ENCODE measurements at places on chromosomes 11 and 22.

DNA sequence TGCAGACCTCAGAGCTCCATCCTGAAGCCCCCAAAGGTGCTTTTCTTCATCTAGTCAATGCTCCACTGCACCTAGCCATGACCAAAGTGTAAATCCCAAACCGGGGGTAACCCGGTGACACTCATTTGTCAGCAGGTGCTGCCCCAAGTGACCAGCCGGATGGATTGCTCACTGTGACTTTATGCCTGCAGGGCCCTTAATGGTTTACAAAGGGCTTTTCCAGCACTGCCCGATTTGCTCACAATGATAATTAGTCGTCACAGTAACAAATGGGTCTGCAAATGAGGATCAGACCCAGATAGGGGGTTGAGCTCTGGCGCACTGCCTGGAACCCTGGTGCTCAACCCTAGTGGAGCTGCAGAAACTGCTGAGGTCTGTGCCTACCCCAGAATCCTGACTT, 45.7 kb upstream of the CD5 start:
- peak; percentile 25 for DNase-seq

GRCh38 chr11:96306933-96307775, 35.8 kb downstream of the MAML2 start:
- DNase-seq, result no peak

- DNase-seq, result peak; percentile 26
These were observed 139.5 kb downstream of the COMMD9 start for GRCh38 chr11:36149538-36150242.

- no peak for DNase-seq
These were observed 369.6 kb upstream of the CADM1 start for GRCh38 chr11:115873813-115874212.

GRCh38 chr11:64401775-64402174, 42.8 kb downstream of the RPS6KA4 start:
- no peak for DNase-seq

DNA sequence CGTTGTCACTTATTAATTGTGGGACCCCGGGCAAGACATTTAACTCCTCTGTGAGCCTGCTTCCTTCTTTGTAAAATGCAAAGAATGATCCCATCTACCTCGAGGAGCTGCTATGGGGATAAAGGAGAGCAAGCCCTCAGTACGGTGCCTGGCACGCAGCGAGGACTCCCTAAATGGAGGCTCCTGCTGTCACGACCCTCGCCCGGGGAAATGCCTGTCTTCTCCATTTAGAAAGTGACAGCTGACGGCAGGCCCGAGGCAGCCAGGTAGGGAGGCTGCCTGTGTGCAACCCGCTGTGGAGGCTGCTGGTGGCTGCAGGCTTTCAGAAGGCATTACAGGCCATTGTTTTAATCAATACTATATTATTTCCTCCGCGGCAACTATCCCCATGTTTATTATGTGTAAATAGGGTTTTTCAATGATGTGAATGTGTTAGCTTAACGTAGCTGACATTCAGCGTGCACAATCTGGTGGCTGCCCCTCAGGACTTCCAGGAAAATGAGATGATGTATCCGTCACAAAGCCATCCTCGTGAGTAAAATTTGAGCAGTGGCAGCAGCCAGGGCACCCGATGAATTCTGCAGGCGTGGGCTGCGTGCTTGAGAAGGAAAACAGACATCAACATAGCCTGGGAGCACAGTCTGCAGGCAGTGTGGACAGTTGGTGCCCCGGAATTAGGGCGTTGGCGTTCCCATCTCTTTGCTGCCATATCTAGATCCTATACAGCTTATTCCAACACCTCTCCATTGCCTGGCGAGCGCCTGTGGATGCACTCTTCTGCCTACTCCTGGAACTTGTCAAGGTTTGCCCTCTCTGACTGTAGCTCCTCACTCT, 228.3 kb downstream of the ST3GAL4 start:
- DNase-seq, result no peak

GRCh38 chr11:109606256-109606655, 184.3 kb downstream of the C11orf87 start:
- no peak for DNase-seq

- DNase-seq, result no peak
These were observed 49.9 kb downstream of the WNT7B start for GRCh38 chr22:45927059-45927458.

GRCh38 chr11:133064961-133065360, 467.3 kb downstream of the OPCML start:
- no peak for DNase-seq

DNA sequence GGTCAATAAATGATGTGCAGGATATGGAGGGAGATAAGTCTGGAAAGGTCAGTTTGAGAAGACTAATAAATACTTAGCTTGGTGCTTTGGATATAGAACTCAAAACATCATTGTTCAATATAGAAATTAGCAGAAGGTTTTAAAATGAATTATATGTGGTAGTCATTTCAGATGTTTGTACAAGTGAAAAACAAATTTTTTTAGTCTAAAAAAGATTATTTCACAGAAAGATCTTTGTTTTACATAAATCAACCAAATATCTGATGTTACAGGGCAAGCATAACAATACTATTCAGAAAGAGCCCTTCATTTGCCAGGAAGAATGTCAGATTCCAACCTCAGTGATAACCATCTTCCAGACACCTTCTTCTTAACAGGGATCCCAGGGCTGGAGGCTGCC, at the start of gene OR52D1:
TSS of gene OR52D1 (plus strand) at position 301 of the 400 bp plus-strand sequence. CDS start at position 323, 22 bp downstream.
- DNase-seq, result no peak

GRCh38 chr11:63567044-63567840, 4.1 kb upstream of the PLAAT2 start:
- peak; percentile 59 for DNase-seq

GRCh38 chr11:71505001-71505400, 22.1 kb upstream of the KRTAP5-7 start:
- DNase-seq, result no peak

- DNase-seq, result no peak
These were observed 581.1 kb upstream of the ARHGAP42 start for GRCh38 chr11:100105982-100106358.

DNA sequence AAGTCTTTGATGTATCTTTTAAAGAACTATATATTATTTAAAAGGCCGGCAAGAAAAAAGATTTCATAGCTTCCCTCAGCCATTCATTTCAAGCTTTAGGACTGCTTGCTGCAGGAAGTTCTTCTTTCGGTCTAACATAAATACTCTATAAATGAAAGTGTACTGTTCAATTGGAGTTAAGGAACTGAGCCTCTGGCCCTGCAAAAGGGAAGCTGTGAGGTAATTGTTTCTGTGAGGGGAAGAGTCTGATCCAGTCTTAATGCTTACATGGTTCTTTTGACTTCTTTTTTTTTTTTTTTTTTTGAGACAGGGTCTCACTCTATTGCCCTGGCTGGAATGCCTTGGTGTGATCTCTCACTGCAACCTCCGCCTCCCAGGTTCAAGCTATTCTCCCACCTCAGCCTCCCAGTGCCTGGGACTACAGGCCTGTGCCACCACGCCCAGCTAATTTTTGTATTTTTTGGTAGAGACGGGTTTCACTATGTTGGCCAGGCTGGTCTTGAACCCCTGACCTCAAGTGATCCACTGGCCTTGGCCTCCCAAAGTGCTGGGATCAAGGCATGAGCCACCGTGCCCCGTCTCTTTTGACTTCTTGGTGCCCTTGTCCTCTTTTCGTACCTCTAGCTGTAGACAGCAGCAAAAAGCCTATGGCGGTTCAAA, 4.7 kb upstream of the TRIM29 start:
- DNase-seq, result no peak

GRCh38 chr11:103619480-103619879, 417.0 kb upstream of the DDI1 start:
- DNase-seq, result no peak

DNA sequence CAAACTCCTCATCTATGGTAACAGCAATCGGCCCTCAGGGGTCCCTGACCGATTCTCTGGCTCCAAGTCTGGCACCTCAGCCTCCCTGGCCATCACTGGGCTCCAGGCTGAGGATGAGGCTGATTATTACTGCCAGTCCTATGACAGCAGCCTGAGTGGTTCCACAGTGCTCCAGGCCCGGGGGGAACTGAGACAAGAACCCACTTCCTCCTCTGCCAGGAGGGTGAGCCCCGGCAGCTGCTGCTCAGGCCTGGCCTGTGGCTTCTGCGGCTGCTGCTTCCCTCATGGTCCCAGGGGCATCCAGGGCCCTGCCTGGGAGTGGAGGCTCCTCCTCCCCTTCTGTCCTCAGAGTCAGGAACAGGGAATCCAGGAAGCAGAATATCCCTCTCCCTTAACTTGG, 98.4 kb downstream of the ZNF280B start:
- DNase-seq, result no peak

DNA sequence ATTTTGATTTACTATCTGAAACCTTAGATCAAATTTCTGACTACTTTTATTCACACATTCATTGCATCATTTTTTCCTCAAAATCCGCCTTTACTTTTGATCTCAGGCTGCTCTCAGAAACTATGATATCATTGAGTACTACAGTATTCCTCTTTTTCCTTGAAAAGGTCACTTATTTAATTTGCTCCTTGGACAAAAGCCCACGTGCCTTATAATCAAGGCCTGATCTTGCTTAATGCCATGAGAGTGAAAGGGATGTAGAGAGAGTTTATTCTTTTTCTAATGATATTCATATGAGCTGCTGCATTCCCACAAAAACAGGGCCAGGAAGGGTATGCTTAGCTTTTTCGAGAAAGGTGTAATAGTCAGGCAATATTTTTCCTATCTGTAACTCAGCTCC, 327.0 kb downstream of the ETS1 start:
- no peak for DNase-seq

DNA sequence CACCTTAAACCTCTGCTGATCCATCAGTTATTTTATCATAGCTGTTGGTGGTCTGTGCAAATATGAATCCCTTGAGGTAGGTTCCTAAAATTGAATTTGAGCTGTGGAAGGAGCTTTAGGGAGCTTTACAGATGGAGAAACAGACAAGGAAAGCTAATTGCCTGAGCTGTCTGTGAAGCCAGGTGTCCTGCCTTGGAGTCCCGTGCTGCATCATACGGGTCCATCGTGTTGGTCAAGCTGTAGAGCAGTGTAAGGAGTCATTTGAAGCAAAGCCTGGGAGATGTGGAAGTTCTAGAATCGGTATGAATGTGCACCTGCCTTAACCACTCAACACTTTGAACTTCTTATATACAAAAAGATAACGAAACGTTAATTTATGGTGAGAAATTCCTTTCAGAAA, 1.0 kb downstream of the POLA2 start:
- peak; percentile 19 for DNase-seq

DNA sequence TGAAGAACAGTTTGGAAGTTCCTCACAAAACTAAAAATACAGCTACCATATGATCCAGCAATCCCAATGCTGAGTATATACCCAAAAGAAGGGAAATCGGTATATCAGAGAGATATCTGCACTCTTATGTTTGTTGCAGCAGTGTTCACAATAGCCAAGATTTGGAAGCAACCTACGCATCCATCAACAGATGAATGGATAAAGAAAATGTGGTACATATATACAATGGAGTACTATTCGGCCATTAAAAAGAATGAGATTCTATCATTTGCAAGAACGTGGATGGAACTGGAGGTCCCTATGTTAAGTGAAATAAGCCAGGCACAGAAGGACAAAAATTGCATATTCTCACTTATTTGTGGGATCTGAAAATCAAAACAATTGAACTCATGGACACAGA, 46.5 kb downstream of the XRRA1 start:
- no peak for DNase-seq

DNA sequence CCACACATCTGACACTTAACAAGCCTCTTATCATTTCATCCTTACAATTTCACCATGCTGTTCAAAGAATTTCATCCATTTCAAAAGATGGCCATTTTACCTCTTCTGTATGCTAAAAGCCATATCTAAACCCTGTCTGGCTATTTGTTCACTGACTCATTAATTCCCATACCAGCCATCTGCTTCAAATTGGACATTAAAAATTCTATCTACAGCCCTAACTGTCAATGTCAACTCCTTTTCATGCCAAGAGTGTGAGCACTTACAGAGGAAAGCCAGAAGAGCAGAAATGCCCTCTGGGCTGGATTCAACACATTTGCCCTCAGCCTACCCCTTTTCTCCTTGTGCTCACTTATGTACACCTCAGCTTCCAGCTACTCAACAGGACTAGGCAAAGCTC, 59.2 kb downstream of the SYTL2 start:
- DNase-seq, result no peak

DNA sequence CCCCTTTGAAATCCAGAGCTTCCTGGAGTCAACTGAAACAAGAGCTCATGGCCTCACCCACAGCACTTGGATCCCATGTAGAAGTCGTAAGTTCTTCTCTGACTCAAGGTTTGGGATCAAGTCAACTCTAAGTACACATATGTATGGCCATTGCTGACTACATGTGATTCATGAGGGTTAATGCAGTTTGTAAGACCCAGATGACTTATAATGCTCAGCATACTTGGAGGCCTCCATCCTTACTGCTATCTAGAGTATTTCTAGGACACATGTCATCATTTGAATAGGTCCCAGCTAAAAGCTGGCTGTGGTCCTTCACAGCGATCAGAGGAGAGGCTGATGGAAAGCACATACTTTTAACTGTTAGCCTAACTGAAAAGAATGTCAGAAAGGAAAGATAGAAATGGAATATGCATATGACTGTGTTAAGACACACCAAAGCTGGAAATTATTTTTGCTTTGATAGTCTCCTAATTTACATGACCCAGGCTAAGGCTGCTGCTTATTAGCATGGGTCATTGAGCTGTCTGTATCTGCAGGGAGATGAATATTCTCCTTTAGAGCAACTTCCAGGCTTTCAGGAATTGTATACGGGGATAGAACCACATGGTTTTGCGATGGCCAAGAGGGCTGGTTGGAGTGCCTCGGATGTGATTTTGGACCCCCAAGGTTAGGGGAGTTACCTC, 76.3 kb downstream of the NTM start:
- DNase-seq, result no peak

GRCh38 chr11:26473216-26474194, 98.6 kb downstream of the MUC15 start:
- no peak for DNase-seq

GRCh38 chr11:35347173-35347878, 72.0 kb downstream of the SLC1A2 start:
- DNase-seq, result no peak

GRCh38 chr22:37771081-37771480, 36.7 kb upstream of the GCAT start:
- no peak for DNase-seq

DNA sequence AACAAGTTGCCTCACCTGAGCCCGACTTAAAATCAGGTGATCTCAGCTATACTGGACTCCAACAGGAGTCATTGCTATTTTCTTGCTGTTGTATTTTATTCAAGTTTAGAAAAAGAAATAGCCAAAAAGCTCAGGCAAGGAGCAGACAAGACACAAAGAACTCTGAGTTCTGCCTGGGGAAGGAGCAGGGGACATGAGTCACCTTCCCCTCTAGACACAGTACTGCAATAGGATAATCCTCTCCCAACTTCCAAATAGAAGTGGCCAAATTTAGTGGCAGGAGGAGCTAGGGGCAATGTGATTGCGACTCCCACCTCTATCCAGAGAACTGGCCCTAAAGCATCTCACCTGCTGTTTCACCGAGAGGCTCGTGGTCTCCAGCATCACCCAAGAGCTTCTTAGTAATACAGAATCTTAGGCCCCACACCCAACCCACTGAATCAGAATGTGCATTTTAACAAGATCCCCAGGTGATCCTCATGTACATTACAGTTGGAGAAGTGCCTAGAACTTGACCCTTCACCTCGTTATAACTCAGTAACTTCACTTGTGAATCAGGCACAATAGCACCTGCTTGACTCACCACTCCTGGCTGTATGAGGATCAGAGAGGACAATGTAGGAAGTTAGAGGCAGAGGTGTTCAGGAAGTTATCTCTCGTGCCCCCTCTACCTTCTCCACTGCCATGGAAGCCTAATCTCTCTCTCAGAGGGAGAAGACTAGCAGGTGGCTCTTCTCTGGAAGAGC, 56.8 kb upstream of the FBXO3 start:
- DNase-seq, result no peak

- no peak for DNase-seq
These were observed 5.1 kb downstream of the CHKA start for GRCh38 chr11:68116126-68116525.
